Activated CD8-positive, alpha-beta T cell treated with anti-CD3 and anti-CD28 coated beads for 36 hours (primary cell): ENCODE measurements at places on chromosomes 11 and 22. TPM values are rescaled to one million over a fixed set of nuclear protein-coding genes. Genes with fewer than 3 reads are reported as not detected.
A peak's percentile ranks its signal among the peaks of the same experiment; 100 is the strongest.

DNA sequence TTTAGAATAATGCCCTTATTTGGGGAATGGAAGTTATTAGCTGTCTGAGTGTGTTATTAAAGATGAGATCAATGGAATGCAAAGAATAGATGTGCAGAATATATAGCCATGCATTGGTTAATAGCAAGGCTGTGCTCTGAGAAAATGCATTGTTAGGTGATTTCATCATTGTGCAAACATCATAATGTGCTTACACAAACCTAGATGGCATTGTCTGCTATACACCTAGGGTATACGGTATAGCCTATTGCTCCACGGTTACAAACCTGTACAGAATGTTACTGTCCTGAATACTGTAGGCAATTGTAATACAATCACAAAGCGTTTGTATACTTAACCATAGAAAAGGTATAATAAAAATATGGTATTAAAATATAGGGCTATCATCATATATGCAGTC, 25.5 kb downstream of the SLC5A12 start:
- no peak overlapping the region for H3K4me3 ChIP-seq
- H3K27me3 ChIP-seq = no peaks in the 10 kb centered on the region
- no peaks in the 10 kb centered on the region for H3K4me1 ChIP-seq
- no peak overlapping the region for H3K27ac ChIP-seq

- peaks cover 6% of the 10 kb centered on the region for H3K27me3 ChIP-seq
- H3K36me3 ChIP-seq = no peaks in the 10 kb centered on the region
- H3K27ac ChIP-seq = no peak overlapping the region
- DNase-seq = no peak
- peaks cover 3% of the 10 kb centered on the region for H3K4me1 ChIP-seq
Observed at GRCh38 chr11:106159836-106160235, 82.4 kb downstream of the AASDHPPT start.

DNA sequence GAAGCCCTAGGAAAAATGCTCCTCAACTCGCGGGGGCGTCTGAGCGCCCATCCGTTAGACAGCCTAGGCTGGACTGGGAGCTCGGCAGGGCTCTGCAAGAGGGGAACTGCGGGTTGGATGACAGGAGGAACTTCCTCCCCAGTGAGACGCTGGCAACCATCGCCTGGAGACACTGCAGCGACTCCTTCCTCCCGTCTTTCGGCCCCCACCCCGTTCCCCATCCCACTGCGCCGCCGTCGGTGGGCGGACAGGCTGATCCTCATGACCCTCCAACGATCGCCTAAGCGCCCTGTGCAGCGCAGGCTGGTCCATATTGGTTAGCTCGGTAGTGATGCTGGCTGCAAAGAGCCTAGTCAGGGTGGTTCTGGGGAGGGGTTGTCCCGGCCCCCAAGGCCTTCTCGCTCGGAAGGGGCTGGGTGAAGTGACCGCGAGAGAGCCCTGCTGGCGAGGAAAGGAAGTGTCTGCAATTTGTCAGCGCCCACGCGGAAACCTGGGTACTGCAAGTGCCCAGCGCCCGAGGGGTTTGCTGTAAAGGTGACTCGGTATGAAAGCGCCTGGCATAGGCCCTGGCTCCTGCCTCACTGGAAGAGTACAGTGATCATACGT, 638 bp downstream of the NRGN start:
- peak overlapping the region; percentile 79 for H3K4me3 ChIP-seq
- peak; percentile 82 for DNase-seq
- peaks cover 15% of the 10 kb centered on the region for H3K27me3 ChIP-seq
- peaks cover 1% of the 10 kb centered on the region for H3K36me3 ChIP-seq

GRCh38 chr11:35905646-35906276, 38.1 kb upstream of the LDLRAD3 start:
- peaks cover 2% of the 10 kb centered on the region for H3K36me3 ChIP-seq
- H3K27me3 ChIP-seq = peaks cover 7% of the 10 kb centered on the region
- no peaks in the 10 kb centered on the region for H3K4me1 ChIP-seq
- DNase-seq = no peak

The DGAT2 gene
- 1.8 TPM for total RNA-seq
